Fibroblast of lung (primary cell): ENCODE measurements at places on chromosomes 1 and 21. TPM values are rescaled to one million over a fixed set of nuclear protein-coding genes. Genes with fewer than 3 reads are reported as not detected.

Gene TBX19
- total RNA-seq: 0.26 and 1.2 TPM in 2 replicates

Gene C4BPA
- total RNA-seq: not detected in 2 replicates

DNA sequence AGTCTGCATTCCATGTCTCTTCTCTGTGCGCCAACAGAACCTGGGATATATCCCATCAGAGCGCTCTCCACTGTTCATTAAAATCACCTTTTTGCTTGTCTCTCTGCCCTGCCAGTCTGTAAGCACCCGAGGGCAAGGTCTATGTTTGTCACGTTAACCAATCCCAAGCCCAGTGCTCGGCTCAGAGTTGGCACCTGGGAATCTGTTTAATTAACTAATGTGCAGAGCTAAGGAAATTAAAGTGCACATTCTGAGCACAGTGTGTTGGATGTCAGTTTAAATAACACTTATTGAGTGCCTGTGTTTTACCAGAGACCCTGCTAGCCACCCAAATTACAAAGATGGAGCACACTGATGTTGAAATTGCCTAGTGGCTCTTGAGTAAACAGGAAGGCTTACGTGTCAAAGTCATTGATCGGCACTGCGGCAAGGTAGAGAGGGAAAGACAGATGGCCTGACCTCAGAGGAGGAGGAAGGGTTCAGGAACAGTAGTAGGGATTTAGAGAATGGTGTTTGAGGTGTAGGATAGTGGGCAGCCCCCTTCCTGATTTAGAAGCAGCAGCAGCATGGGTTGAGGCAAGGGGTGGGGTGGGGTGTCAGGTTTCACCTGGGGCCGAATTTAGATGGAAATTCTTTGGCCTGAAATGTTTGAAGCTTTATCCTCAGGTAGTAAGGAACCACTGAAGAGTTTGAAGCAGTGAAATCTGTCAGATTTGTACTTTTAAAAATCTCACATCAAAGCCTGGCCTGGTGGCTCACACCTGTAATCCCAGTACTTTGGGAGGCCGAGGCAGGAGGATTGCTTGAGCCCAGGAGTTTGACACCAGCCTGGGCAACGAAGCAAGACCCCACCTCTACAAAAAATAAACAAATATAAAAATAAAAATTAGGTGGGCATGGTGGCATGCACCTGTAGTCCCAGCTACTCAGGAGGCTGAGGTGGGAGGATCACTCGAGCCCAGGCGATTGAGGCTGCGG, 7.7 kb downstream of the ARMH1 start:
- H3K4me1 ChIP-seq: peaks cover 4% of the 10 kb centered on the region
- DNase-seq: no peak
- H3K27ac ChIP-seq: no peak overlapping the region

DNA sequence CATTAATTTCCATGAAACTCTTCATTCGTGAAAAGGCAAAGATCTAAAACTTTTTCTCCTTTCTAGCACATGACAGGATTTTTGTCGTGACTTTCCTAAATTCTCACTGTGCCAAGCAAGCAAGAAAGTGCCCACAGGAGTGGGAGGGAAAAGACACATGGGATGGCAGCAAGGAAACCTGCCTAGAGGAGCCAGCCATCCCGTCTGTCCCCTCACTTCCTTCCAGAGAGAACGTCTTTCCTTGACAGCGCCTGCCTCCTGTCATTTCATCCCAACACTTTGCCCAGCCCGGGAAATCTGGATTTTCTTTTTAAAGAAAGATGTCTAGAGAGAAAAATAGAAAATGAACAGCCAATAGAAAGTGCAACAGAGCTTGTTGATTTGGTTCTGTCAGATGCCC, 200.6 kb upstream of the PTBP2 start:
- H3K36me3 ChIP-seq: no peaks in the 10 kb centered on the region
- no peak overlapping the region for H3K27ac ChIP-seq
- DNase-seq: no peak
- peaks cover 3% of the 10 kb centered on the region for H3K4me1 ChIP-seq

DNA sequence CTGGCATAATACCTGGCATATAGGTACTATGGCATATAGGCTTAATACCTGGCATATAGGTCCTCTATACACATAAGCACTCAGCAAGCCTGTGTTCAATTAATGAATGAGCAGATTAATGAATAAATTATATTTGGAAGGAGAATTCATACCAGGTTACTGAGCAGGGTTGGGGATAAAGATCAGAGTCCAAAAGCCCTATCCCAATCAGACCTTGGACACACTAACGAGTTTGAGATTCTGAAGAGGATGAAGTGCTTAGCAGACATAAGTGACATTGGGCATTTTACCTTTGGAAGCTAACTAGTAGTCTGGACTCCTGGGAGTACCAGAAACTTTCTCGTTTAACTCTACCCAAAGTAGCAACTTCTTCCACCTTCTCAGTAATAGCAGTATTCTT, 63.3 kb upstream of the ARHGAP29 start:
- H3K4me3 ChIP-seq: no peak overlapping the region
- H3K36me3 ChIP-seq: no peaks in the 10 kb centered on the region
- H3K27me3 ChIP-seq: no peaks in the 10 kb centered on the region
